ENCODE measurements at places on chromosomes 3 and 15.

DNA sequence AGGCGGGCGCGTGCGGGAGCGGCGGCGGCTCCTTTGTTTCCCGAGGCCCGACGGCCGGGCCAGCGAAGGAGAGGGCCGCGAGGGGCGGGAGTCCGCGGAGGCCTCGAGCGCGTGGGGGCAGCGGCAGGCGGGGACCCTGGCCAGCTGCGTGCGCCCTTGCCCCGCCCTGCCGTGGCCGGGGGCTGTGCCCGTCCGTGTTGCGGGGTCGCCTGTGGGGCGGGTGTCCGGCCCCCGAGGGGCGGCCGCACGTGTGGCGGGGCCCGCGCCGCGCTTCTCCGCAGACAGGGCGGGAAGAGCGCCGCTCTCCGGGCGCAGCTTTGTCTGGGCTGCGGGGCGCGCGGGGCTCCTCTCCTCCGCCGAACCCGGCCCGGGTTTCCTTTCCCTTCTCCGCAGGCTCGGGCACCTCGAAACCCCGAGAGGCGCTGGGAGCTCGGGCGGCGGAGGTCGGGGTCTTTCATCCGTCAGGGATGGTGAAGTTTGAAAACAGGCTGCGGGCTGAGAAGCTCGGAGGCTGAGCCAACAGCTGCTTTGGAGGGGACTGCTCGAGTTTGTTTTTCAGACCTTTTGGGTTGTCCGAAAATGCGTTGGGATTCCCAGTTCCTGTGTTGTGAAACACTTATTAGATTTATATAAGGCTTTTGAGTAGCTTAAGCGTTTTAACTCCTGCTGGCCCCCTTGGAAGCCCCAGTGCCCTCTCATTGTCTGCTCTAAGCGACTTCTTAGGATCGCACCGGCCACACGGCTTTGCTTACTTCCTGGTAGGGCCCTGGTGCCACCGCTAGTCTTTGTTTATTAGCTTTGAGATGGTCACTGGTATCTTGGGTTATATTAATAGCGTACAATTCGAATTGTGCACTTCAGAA, 817 bp downstream of the USP3 start:
- peak; percentile 55 for DNase-seq

DNA sequence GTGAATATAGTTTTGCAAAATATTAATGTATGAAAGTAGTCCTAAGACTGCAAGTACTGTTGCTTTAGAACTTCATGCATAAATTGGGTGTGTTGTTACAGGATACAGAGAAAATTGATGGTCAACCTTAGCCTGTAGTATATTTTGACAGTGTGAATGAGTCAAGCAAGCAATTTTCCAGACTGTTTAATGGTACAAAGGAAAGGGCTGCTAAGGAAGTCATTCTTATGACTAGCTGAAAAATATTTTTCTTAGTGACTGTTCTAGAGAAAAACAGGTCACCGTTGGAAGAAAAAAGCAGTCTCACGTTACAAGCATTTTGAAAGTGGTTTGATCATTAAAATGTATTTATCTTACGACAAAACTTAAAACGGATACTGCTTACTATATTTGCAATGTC, 49.2 kb downstream of the MBNL1 start:
- DNase-seq, result peak; percentile 77

- DNase-seq, result no peak
Observed at GRCh38 chr3:10798600-10799367, 17.2 kb upstream of the SLC6A11 start.

DNA sequence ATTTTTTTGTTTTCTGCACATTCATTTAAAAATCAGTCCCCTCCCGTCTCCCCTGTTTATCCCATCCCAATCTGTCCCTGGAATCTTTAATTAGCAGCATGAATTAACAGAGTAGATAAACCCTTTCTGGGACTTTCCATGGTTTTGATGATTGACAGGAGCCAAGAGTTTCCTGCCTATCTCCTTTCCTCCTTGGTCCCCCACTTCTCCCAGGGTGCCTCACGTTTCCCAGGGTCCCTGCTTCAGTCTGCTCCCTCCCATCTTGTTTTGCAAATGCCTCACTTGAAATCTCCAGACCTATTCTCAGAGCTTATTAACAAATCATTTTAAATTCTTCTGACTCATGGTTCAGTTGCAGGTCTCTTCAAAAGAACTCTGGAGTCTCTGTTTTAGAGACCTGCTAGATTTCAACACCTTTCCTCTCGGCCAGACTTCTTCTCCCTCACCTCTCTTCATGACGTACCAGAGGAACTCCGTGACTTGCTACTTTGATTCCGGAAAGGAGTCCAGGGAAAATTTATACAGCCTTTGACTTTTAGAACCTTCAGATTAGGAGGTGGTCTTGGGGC, 238.5 kb downstream of the ITPR1 start:
- DNase-seq, result no peak

DNA sequence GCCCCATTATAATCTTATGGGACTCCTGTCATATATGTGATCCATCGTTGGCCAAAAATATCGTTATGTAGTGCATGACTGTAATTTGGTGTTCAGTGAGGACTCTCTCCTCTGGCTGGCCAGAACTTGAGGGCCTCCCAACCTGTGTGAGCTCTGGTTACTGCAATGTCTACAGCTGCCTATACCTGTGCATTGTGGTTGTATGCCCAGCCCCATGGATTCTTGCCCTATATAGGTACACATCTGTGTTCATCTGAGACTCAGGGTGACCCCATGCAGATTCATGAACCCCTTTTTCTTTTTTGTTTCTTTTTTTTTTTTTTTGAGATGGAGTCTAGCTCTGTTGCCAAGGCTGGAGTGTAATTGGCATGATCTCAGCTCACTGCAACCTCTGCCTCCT, 32.6 kb upstream of the KLF13 start:
- no peak for DNase-seq

Data from iris pigment epithelial cell (primary cell).